ENCODE measurements at places on chromosomes 3 and 15.

GRCh38 chr3:148723631-148724030, 25.9 kb downstream of the AGTR1 start:
- H3K4me1 ChIP-seq, result no peaks in the 10 kb centered on the region
- peak; percentile 3 for DNase-seq
- no peak overlapping the region for H3K27ac ChIP-seq
- H3K36me3 ChIP-seq, result no peaks in the 10 kb centered on the region

DNA sequence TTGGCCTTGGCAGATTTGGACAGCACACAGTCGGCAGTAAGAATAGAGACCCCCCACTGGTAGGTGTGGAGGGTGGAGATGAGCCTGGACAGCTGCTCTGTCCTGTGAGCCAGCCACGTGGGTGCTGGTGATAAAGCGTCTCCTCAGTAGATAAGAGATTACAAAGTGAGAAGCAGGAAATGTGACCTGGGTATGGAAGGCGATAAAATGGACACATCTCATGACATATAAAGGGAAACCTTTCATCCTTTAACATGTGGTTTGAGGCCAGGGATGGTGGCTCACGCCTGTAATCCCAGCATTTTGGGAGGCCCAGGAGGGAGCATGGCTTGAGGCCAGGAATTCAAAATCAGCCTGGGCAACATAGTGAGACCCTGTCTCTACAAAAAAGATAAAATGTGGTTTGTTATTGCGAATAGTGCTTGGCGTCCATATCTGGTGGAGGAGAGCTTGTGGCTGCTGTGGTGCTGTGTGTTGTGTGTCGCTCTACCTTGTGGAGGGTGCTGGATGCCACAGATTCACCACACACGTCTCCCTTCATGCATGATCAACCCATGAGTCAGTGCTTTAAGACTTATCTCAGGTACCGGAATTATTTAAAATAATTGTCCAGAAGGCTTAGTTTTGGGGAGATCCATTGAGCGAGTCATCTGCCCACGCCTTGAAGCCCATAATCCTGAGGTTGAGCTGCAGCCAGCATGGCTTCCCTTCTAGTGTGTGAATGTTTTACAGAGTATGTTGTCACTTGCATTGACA, 157.0 kb downstream of the GABRG3 start:
- H3K27me3 ChIP-seq, result no peaks in the 10 kb centered on the region
- H3K36me3 ChIP-seq, result no peaks in the 10 kb centered on the region
- no peak overlapping the region for H3K27ac ChIP-seq
- DNase-seq, result no peak
- no peak overlapping the region for H3K4me3 ChIP-seq

DNA sequence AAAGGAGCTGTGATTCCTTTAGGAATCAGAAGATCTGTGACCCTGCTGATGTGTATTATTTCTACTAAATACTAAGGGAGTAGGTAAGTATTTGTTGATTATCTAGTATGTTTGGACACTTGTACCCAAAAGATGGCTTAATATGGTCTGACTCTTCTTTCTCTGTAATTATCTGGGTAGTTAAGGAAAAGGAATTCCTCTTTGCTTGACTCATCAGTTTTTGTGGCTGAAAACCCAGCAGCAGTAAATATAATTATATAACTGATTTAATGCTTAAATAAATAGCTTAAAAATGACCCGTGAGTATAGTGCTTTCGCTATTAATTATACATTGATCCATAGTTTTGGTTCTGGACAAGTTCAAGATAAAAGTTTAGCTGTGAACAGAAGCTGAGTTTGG, 155.8 kb downstream of the LRTM1 start:
- no peak overlapping the region for H3K27ac ChIP-seq
- H3K4me1 ChIP-seq, result no peaks in the 10 kb centered on the region
- no peaks in the 10 kb centered on the region for H3K36me3 ChIP-seq
- DNase-seq, result no peak
- no peak overlapping the region for H3K4me3 ChIP-seq

DNA sequence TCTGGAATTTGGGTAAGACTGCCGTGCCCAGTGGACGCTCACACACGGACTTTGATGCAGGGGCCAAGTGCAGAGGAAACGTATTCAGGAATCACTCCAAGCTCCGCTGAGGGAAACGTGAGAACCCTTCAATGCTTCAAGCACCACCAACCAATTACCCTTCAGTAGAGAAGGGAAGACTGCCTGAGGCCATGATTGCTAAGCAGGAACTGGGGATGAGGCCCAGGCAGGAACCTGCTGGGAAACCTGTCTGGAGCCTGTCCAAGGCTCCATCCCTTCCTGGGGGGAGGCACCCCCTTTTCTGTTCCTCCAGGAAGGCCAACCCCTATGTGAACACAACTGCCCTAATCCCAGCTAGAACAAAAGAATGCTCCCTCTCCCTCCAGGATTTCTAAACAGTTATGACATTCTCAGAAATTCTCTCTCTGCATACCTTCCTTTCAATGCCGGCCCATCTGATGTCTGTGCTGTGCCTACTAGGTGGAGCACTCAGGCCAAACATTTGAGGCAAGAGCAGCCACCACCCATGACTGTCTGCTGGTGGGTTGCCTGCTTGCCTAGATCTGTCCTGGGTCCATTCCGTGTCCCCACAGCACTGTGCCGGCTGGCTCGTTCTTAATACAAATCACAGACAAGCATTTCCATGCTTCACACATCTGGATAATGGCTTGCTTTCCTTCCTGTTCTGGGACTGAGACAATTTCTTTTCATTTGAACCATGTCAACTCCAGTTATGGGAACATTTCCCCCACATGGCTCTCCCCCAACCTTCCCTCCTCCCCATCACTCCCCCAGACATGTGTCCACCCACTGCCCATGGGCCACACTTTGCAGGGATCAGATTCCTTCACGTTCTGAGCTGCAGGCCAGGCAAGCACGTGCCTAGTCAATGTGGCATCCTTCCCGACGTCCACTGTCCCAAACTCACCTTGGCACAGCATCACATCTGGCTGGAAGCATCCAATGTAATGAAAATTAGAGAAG, 149.4 kb downstream of the ADAMTS17 start:
- H3K27ac ChIP-seq, result no peak overlapping the region
- no peak for DNase-seq
- H3K4me1 ChIP-seq, result no peaks in the 10 kb centered on the region
- no peak overlapping the region for H3K4me3 ChIP-seq
- H3K36me3 ChIP-seq, result no peaks in the 10 kb centered on the region

GRCh38 chr3:6717026-6717943, 143.6 kb upstream of the GRM7 start:
- H3K27ac ChIP-seq, result no peak overlapping the region
- no peak overlapping the region for H3K4me3 ChIP-seq
- no peaks in the 10 kb centered on the region for H3K4me1 ChIP-seq
- H3K36me3 ChIP-seq, result no peaks in the 10 kb centered on the region

DNA sequence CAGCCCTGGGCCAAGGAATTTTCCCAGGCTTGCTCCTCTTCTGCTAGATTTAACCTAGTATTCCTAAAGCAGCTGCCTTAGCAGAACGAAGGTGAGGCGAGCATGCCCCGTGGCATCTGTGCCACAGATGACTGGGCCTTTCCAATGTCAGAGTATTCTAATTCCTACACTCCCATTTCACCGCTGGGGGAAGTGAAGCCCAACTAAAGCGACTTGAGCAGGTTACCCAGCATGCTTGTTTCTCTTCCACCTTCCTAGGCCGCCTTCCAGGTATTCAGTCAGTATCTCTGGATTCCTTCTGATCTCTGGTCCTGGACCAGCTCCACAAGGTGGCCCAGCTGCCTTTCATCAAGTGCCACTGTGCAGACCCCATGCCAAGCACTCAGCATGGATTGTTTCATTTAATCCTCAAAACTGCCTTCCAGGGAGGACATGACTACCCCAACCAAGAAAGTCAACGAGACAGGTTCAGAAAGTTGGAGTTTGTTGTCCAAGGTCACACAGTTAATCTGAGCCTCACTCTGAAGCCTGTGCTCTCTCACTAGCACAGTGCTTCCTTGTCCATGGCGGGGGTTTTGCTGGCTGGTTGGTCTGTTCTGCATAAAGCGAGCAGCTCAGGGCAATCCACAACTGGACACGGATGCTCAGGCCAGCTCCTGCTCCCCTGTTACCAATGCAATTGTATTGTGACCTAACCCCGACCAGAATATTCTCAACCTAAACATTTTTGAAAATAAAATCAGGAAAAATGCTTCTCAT, 15.1 kb downstream of the MYO5C start:
- H3K4me3 ChIP-seq, result no peak overlapping the region
- no peaks in the 10 kb centered on the region for H3K4me1 ChIP-seq
- no peak for DNase-seq
- no peaks in the 10 kb centered on the region for H3K36me3 ChIP-seq
- H3K27me3 ChIP-seq, result no peaks in the 10 kb centered on the region

- DNase-seq, result peak; percentile 77
- H3K4me3 ChIP-seq, result no peak overlapping the region
- H3K36me3 ChIP-seq, result peaks cover 20% of the 10 kb centered on the region
- peak overlapping the region; percentile 8 for H3K27ac ChIP-seq
Observed at GRCh38 chr15:39887832-39888231, 32.2 kb downstream of the GPR176 start.

GRCh38 chr3:119639494-119640350, 20.7 kb downstream of the POPDC2 start:
- no peaks in the 10 kb centered on the region for H3K36me3 ChIP-seq
- no peak overlapping the region for H3K4me3 ChIP-seq
- H3K27ac ChIP-seq, result 0 out of 2 replicates have a peak overlapping the region, but pooled peaks have one; percentile 70
- H3K27me3 ChIP-seq, result no peaks in the 10 kb centered on the region

DNA sequence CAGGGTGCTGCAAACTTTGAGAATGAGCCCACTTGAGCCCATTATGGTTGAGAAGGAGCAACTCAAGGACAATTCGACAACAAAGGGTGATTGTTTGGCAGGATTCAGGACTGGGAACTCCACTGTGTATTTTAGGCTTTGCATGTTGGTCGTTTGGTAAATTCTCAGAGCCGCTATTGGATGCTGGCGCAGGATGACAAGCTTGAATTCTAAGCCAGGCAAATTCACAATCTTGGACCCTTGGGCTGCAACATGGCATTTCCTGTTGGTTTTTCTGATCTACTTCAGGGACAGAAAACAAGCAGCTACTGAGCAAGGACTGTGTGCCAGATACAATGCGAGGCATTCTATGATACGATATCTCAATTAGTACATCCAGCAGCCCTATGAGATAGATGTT, 82.8 kb downstream of the RYR3 start:
- H3K27ac ChIP-seq, result no peak overlapping the region
- no peaks in the 10 kb centered on the region for H3K4me1 ChIP-seq
- no peak overlapping the region for H3K4me3 ChIP-seq
- peaks cover 4% of the 10 kb centered on the region for H3K27me3 ChIP-seq

- no peaks in the 10 kb centered on the region for H3K27me3 ChIP-seq
- H3K4me1 ChIP-seq, result no peaks in the 10 kb centered on the region
- no peak overlapping the region for H3K4me3 ChIP-seq
Observed at GRCh38 chr3:4629095-4630007, 136.2 kb downstream of the ITPR1 start.

GRCh38 chr15:81851757-81852156, 194.1 kb downstream of the MEX3B start:
- H3K36me3 ChIP-seq, result no peaks in the 10 kb centered on the region
- no peak overlapping the region for H3K4me3 ChIP-seq
- H3K4me1 ChIP-seq, result no peaks in the 10 kb centered on the region
- H3K27ac ChIP-seq, result no peak overlapping the region
- no peaks in the 10 kb centered on the region for H3K27me3 ChIP-seq
- DNase-seq, result no peak

GRCh38 chr3:50275141-50275995, 3.5 kb upstream of the LSMEM2 start:
- no peak overlapping the region for H3K4me3 ChIP-seq
- no peaks in the 10 kb centered on the region for H3K36me3 ChIP-seq
- no peaks in the 10 kb centered on the region for H3K27me3 ChIP-seq
- peaks cover 8% of the 10 kb centered on the region for H3K4me1 ChIP-seq
- DNase-seq, result no peak
- no peak overlapping the region for H3K27ac ChIP-seq

- H3K4me3 ChIP-seq, result no peak overlapping the region
- no peaks in the 10 kb centered on the region for H3K4me1 ChIP-seq
- H3K27ac ChIP-seq, result no peak overlapping the region
- no peaks in the 10 kb centered on the region for H3K36me3 ChIP-seq
- DNase-seq, result no peak
Observed at GRCh38 chr3:139251529-139251928, 92.3 kb upstream of the MRPS22 start.

DNA sequence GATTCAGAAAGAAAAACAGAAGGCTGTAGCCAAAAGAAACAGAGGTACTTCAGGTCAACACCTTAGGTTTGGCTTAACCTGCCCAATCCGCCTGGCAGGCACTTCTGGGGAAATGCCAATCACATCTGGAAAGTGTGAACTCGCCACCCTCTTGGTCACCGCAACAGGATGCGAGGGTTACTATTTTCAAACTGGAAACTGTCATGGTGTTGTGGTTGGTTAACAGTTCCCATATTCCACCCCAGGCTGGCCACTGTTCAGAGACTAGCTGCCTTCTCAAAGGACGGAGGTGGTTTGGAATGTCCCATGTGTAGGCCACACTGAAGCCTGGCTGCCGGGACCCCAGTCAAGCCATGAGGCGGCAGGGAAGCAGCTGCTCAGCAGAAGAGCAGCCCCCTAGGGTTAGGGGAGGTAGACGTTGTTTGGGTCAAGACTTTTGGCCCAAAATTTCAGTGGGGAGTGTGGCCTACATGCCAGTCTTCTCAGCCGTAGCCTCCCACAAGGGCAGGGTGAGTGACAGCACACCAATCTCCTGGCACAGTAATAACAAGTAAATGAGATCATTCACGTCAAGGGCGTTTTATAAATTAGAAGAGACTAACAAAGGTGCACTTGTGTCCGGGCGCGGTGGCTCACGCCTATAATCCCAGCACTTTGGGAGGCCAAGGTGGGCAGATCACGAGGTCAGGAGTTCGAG, 54.6 kb downstream of the UMPS start:
- no peaks in the 10 kb centered on the region for H3K36me3 ChIP-seq
- H3K4me3 ChIP-seq, result no peak overlapping the region
- no peak for DNase-seq
- H3K4me1 ChIP-seq, result peaks cover 35% of the 10 kb centered on the region
- H3K27me3 ChIP-seq, result no peaks in the 10 kb centered on the region
- no peak overlapping the region for H3K27ac ChIP-seq

DNA sequence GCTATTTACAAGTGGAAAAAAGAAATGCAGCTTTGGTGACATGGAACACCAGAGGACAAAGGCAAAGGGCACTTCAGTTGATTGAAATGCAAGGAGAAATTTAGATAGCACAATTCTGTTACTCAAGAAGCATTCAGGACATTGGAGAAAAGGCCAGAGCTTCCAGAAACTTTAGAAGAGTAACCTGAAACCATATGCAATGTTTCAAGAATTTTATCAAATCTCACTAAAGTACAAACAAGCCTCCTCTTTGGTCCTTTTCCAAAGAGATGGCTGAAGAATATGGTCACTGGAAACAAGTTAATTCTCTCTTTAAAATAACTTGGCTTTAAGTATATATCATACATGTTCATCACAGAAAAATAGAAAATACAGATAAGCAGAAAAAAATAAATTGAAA, 14.6 kb upstream of the LMOD3 start:
- no peaks in the 10 kb centered on the region for H3K27me3 ChIP-seq
- no peaks in the 10 kb centered on the region for H3K36me3 ChIP-seq
- H3K4me3 ChIP-seq, result no peak overlapping the region
- no peak for DNase-seq
- no peak overlapping the region for H3K27ac ChIP-seq

- peaks cover 90% of the 10 kb centered on the region for H3K36me3 ChIP-seq
- DNase-seq, result no peak
- H3K4me3 ChIP-seq, result no peak overlapping the region
- peaks cover 26% of the 10 kb centered on the region for H3K4me1 ChIP-seq
- no peak overlapping the region for H3K27ac ChIP-seq
Observed at GRCh38 chr3:150421799-150422548, 13.9 kb downstream of the TSC22D2 start.

- peaks cover 18% of the 10 kb centered on the region for H3K4me1 ChIP-seq
- H3K36me3 ChIP-seq, result no peaks in the 10 kb centered on the region
- DNase-seq, result no peak
- no peak overlapping the region for H3K4me3 ChIP-seq
- no peak overlapping the region for H3K27ac ChIP-seq
Observed at GRCh38 chr3:190677001-190677400, 163.1 kb downstream of the IL1RAP start.

Measured in SJSA1 (cell line).